ENCODE measurements at places on chromosomes 4 and X.
A peak's percentile ranks its signal among the peaks of the same experiment; 100 is the strongest.

- no peak for DNase-seq
Observed at GRCh38 chrX:44267116-44267515, 76.4 kb downstream of the EFHC2 start.

DNA sequence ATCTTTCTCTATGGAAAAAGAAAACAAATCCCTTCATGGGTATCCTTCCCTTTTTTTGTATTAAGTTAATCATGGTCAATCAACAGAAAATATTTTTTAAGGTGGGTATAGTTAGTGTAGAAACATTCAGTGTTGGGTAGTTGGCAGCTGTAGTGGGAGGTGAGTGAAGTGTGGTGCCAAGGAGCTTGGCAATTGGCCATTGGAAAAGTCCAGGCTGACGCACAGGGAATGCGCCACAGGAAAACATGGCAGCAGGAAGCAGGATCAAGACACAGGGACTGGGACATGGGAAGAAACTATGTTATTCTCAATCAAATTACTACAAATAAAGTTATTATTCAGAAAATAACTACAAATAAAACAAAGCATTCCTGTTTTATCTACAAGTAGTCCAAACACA is 20.0 kb downstream of the PALLD start:
- DNase-seq: no peak

DNA sequence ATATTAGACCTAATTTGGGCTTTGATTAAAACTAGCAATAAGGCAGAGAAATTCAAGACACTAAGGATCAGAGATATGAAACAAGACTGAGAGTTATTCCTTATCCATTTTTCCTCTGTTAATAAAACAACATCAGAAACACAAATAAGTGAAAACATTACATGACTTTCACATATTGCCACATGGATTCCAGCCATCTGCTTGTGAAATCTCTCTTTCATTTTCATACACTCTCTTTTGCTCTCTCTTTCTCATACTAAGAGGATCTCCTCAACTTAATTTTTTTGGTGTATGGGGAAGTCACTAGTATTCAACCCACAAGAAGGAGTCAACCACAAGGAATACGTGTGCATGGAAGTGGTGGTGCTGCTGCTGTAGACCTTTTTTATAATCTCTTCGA is 183.0 kb downstream of the LDB2 start:
- DNase-seq: peak; percentile 9

DNA sequence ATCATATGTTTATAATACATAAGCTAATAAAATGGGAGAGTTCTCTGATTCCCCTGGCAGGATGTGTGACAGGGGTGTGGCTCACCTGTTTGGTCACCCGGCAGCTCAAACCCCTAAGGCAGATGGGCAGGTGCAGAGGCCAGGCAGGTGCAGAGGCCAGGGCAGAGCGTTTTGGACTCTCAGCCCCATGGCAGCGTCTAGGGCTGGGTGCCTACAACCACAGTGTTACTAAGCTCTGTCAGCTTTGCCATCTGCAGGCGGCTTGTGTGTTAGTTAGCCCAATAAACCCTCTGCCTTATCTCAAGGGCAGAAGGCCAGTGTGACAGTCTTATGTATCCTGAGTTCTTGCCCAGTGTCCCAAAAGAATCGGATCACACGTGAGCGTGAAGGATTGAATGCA is 54.0 kb upstream of the UGT2B15 start:
- no peak for DNase-seq

DNA sequence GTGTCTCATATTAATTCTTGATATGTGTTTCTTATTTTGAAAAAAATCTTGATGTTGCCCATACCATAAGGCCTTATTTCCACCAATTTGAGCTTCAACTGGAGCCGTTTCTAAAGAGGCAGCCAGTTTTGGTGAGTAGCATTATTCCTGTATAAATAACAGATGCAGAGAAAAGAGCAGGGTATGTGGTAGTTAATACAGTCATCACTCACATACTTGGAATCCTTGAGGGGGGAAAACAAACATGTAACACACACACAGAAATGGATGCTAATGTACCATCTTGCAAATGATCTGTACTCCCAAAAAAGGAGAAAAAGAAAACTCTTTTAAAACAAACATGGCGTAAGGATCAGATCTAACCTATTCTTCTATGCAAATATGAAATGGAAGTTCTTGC is 389.7 kb downstream of the GPM6A start:
- DNase-seq: peak; percentile 54

GRCh38 chr4:82124932-82125786 is 248.6 kb downstream of the HNRNPD start:
- DNase-seq: no peak

- no peak for DNase-seq
Observed at GRCh38 chrX:11305641-11306040, 12.4 kb downstream of the AMELX start.

DNA sequence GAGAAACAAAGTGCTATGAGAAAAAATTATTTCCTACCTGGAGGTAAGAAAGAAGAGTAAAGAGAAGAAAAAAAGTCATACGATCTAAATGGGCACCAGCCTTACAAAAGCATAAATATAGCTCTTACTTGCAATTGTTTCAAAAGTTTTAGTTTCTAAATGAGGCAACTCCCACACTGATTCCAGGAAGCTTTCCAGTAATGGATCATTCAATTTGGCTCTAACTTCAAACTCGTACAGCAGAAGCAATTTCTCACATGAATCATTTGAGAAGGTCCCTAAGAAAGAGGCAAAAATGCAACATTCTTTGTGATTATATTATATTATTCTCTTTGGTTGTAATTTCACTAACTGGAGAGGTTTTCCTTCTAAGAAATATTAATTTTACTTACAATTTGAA is 109.9 kb downstream of the DLG3 start:
- peak; percentile 36 for DNase-seq

DNA sequence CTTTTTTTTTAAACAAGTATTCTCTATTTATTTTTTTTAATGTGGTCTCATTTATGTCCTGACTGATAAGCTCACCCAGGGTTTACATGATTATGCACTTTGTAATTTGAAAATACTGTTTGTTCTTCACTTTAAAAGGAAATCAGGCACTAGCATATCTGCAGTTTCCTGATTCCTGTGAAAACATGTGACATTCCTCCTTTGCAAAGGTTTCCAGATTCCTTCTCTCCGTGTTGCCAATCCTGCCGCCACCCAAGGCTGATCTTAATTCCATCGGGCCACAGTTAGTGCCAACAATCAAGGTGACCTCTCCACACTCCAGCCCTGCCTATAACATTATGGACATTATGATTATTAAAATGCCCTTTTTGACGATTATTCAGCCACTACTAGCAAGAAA is 225.4 kb downstream of the PCDH7 start:
- no peak for DNase-seq

DNA sequence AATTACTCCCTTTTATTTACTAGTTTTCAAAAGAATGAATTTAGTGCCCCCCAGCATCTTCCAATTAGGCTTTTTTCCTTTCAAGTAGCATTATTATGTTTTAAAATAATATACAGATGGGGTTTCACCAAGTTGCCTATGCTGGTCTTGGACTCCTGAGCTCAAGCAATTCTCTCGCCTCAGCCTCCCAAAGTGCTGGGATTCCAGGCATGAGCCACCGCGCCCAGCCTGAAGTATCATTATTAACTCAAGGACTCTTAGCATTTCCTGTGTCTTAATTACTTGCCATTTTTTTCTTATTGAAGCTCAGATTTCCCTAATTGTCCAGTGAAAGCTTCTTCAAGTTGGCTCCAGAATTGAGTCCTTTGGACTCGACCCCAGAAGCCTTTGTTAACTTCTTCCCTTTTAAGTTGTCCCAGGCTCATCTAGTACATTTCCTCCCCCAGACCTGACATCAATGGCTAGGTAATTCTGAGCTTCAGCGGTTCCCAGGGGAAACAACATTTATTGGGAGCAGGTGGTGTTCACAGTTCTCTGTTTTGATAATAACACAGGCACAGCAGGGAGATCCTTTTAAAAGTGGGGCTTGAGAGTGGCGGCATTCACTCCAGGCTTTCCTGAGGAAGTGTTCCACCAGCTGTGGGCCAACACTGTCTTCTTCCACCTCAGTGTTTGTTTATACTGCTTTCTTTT is 10.0 kb downstream of the SAT1 start:
- peak; percentile 33 for DNase-seq

DNA sequence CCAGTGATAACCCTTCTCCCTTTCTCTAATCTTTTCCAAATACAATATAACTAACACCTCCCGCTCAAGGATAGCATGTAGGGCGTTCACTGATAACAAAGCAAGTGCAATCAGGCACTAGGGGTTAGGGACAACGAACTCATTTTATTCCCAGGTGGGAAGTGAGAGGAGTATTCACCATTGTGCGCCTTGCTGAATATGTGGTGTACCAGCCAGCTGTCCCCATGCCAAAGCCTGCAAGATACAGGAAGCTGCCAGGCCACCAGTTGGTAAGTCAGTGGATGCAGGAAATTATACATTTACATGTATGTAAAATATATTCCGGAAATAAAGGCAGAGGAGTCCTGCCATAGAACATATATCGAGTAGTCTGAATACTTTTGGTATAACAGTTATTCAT is 6.3 kb upstream of the HPRT1 start:
- DNase-seq: no peak

DNA sequence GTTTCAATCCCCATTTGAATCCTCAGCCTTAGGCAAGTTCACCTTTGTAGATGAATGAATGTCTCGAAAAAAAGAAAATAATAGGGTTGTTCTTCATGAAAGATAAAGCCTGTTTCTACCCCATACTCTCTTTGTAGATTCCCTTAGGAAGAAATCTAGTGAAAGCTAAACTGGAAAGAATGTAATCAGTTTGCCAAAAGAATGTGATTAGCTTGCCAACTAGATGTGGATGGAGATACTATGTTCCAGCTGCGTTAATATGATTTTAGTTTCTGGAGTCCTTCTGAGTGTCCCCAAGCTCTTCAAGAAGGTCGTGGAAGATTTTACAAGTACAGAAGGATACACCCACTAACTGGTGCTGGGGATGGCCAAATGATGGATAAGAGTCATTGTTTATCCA is 162.3 kb upstream of the EDNRA start:
- DNase-seq: no peak

DNA sequence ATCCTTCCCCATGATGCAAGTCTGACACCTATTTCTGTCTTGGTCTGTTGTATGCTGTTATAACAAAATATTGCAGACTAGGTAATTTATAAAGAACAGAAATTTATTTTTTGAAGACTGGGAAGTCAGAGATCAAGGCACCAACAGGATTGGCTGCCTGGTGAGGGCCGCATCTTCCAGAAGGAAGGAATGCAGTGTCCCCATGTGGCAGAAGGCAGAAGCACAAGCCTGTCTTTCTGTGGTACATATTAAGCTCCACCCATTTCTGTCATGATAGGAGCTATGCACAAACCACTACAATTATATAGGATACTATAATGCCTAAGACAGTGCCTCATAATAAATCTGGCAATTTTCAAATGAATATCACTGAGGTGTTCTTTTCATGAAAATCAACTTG is 502.3 kb upstream of the DIAPH2 start:
- peak; percentile 24 for DNase-seq

- DNase-seq: no peak
Observed at GRCh38 chr4:26931451-26931850, 70.8 kb downstream of the STIM2 start.

DNA sequence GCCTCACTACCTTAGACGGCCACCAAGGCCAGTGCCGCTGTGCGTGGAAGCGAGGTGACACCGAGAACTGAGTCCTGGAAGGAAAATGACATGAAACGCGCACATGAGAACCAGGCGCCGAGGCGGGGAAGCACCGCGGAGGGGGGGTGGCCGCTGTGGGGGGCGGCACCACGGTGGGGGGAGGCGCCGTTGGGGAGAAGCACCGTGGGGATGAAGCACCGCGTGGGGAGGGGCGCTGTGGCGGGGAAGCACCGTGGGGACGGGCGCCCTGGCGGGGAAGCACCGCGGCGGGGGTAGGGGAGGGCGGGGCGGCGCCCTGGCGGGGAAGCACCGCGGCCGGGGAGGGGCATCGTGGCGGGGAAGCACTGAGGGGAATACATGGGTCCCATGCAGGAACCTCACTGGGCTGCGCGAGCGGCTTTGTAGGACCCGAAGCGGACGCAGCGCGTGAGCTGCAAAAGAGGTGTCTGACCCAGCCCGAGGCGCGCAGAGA is 28.0 kb downstream of the PPP2R3B start:
- DNase-seq: no peak

DNA sequence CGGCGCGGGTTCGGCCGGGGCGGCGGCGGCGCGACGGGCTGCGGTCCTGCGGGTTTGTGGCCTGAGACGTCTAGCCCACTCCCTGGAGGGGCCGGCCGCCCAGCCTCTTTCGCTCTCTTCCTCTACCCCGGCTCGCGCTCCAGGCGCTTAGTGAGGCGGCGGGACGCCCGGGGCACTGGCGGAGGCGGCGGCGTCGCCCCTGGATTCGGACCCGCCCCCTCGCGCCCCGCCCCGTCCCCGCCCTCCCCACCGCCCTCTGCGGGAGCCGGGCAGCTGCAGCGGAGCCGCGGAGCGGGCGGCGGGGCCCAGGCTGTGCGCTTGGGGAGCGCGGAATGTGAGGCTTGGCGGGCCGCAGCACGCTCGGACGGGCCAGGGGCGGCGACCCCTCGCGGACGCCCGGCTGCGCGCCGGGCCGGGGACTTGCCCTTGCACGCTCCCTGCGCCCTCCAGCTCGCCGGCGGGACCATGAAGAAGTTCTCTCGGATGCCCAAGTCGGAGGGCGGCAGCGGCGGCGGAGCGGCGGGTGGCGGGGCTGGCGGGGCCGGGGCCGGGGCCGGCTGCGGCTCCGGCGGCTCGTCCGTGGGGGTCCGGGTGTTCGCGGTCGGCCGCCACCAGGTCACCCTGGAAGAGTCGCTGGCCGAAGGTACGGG is at the start of gene BMP2K:
TSS of gene BMP2K (plus strand) at position 272 of the 650 bp plus-strand sequence. CDS start at position 466, 194 bp downstream.
- peak; percentile 61 for DNase-seq

- DNase-seq: peak; percentile 51
Observed at GRCh38 chrX:48945517-48946348, 11.7 kb downstream of the OTUD5 start.

DNA sequence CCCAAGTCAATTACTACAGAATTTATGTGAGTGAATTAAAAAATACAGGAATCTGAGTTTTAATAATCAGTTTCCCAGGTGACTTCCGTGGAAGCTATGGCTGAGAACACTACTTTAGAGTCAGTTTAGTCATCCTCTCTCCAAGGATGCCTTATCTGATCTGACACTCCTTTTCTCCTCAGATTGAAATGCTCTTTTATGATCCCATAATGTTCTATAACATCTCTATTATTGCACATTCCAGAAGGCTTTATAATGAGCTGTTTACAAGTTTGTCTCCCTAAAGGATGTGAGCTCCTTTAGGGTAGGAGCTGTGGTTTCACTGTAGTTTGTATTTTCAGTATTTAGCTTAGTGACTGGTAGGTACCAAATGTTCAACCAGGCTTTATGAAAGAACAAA is 90.0 kb downstream of the GPRIN3 start:
- DNase-seq: no peak

DNA sequence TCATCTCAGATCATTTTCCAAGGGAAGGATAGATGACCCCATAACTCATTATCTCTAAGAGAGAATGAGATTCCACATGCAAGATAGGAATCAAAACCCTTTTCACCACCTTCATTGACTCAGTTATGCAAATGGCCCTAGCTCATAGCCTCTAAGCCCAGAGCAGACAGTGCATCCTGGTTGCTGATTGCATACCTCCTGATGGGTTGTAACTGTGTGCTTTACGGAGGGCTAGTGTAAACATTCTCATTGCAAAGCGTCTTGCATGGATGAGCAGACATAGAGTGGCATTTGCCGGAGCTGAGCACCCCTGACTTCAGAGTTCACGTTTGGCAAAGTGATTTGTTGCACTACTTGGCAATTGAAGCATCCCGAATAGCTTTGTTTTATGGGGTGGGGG is 151.0 kb downstream of the VCX3A start:
- DNase-seq: no peak

GRCh38 chr4:100576570-100576969 is 58.7 kb upstream of the EMCN start:
- no peak for DNase-seq

- no peak for DNase-seq
Observed at GRCh38 chr4:26085551-26085950, 171.5 kb downstream of the SMIM20 start.

GRCh38 chrX:132802033-132802432 is 156.4 kb downstream of the HS6ST2 start:
- DNase-seq: no peak
